ENCODE measurements at places on chromosomes 6 and 20.
A peak's percentile ranks its signal among the peaks of the same experiment; 100 is the strongest.

DNA sequence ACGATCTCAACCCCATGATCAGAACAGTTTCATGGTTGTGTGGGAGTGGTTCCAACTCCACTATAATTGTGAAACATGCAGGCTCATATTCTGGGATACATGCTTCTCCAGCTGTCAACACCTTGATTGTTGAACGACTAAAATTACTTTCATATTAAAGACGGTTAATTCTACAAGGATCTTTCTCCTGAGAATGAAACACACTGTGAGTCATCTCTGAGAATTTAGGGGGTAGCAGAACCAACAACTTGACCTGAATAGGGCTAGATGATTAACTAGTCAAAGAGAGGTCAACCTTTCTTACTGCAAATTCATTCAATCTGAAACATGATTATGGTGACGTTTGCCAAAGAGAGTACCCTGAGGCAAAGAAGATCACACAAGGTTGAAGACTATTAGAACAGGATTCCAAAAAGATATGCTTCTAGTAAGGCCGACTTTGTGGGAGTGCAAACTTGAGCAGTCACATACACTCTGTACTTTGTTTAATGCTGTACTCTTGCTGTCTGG, 175.2 kb upstream of the CITED2 start:
- DNase-seq, result no peak

GRCh38 chr20:39576771-39577170, 614.6 kb downstream of the DHX35 start:
- no peak for DNase-seq

DNA sequence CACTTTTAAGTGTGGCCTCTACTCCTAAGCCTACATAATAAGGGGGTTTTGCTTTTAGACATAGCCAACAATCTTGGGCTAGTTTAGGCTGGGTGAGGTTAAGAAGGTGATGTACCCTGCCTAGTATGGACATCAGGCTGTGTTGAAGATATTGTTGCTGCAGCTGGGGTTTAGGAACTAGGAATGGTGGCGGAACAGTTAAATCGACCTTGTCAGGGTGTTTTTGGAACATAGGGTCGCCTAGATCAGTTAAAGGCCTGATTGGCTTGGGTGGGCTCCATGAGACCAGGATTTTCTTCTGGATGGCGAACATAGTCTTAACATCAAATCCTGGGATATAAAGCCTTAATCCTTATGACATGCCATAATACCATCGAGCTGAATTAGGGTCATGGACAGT, 156.1 kb downstream of the TRIM27 start:
- no peak for DNase-seq

DNA sequence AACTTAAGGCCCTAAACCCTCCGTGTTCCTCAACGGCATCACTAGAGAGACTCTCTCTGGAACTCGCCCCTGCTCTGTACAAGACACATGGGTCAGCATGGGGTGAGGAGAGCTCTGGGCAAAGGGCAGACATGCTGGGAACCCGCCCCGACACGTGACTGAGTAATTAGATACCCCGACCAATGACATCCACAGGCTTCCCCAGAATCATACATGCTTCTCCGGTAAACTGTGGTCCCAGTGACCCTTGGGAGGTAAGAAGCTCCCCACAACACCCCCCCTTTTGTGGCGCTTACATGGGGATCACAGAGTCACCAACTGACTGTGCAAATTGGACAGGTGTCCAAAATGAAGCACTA, 31.7 kb upstream of the RPS6KA2 start:
- no peak for DNase-seq

DNA sequence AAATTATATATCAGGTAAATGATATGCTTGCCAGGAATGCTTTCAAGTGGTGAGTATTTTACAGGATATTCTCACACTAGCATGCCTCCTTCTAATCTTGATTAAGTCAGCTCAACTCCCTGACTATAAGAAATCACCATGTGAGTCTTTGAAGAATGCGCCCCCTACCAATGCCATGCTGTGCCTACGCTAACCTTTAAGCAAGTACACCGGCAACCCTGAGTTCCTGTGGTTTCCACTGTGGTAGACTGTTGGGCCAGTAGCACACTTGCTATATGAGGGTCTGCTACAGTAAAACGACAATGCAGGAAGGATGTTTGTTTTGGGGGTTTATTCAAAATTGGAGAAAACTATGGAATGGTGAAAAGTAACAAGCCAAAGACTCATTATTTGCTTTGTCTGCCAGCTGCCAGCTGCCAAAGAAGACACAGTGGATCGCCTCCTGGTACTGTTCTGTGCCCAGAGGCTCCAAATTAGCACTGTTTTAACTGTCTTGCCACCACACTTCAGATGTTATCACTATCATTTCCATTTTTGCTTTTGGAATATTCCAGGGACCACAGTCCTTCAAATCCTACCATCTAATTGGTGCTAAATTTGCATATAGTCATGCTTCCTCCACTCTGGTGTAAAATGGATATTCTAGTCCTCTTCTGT, 333.5 kb downstream of the RNGTT start:
- DNase-seq, result peak; percentile 3

- no peak for DNase-seq
Observed at GRCh38 chr6:73002588-73002987, 222.7 kb downstream of the KHDC1L start.

DNA sequence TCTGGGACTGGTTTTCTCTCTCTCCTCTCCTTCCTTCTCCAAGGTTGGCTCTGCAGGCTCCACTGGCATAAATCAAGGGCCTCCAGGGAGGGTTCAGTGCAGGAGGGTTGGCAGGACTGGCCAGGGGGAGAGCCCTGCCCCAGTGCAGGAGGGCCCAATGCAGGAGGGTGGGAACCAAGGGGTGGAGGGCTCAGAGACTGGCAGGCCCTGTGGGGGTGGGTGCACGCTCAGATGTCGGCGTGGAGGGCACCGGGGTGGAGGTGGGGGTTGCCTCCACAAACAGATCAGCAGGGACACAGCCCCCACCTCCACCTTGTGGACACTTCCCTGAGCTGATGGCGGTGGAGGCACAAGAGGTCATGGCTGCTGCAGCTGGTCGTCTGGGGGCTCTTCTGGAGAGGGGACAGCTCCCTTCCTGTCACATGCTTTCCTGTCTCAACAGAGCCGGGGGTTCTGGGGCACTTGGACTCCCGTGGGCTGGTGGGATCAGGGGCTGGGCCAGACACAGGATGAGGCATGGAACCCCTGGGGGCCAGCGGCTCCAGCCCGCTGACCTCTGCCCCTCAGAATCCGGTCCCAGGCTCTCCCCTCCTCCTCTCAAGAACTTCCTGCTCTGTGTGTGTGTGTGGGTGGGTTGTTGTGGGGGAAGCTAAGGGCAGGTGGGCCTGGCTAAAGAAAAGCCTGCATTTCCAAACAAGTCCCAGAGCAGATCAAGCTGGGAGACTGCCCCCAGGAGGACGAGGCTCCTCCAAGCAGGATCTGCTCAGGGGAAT, 2.7 kb upstream of the ABHD16B start:
- peak; percentile 51 for DNase-seq

GRCh38 chr20:10718661-10719060, 44.9 kb upstream of the JAG1 start:
- DNase-seq, result no peak

- no peak for DNase-seq
Observed at GRCh38 chr6:62466607-62467006, 180.6 kb upstream of the KHDRBS2 start.

GRCh38 chr20:50508171-50508755, 1.9 kb upstream of the PTPN1 start:
- DNase-seq, result no peak

DNA sequence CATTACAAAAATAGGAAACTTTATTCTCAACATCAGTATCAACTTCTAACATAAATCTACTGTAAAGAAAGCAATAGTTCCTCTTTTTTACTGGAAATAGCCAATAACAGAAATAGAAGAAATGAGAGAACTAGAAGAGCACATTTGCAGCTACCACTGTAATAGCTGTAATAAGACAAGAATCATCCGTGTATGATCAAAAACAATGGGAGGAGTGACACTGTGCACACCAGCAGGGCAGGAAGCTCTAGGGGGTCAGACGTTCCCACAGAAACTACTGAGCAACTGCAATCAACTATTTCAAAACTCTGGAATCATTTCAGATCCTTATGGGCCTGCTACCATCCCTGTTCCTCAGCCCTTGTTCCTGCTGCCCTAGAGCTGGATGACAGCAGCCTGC, 43.7 kb downstream of the NINL start:
- DNase-seq, result no peak

DNA sequence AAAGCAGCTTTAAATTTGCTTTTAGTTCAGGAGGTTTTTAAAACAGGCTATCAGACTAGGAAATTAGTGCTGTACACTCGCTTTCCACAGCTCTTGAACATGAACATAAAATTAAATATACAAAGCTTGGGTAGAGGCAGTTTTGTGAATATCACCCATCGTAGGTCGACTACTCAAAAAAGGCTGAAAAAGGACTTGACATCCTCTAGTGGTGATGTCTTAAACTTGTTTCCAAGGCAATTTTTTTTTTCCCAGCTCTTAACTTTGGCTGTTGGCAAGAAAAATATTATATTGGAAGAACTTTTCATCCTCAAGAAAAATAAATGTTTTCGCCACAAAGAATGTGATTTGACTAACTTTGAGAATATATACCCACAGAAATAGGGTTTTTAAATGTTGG, 2.9 kb downstream of the MAP7 start:
- DNase-seq, result no peak

GRCh38 chr6:73511796-73512195, 9.0 kb downstream of the EEF1A1 start:
- DNase-seq, result no peak

- DNase-seq, result no peak
Observed at GRCh38 chr6:53199156-53199555, 50.5 kb upstream of the GCM1 start.

DNA sequence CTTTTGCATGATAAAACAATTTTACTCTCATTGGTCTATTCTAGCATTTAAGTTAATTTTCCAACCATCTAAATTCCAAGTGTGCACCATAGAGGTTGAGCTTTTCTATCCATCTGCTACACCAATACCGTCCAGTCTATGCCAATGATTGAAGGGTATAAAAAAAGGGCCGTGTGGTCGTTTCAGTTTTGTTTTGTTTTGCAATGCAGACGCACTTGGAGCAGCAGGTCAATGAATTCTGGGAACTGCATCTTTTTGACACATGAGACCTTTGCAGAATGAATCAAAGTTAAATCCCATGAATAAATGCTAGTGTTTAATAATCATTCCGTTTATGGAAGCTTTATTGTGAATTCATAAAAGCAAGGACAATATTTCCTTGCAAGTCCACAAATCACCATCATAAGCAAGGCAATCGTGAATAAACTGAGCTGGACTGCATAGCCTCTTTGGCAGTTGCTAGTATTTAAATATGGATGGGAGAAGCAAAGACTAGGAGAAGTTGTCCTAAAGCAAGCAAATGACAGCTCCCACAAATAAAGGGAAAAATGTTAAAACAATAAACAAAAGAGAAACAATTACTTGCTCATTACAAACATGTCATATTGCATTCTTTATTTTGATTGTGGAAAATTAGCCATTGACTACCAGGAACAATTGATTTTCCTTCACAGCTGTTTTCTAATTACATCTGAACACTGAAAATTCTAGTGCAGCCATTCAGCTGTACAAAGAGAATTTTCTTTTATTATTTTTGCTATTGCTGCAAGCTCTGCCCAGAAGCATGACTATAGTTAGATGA, 649.7 kb upstream of the GJE1 start:
- no peak for DNase-seq

DNA sequence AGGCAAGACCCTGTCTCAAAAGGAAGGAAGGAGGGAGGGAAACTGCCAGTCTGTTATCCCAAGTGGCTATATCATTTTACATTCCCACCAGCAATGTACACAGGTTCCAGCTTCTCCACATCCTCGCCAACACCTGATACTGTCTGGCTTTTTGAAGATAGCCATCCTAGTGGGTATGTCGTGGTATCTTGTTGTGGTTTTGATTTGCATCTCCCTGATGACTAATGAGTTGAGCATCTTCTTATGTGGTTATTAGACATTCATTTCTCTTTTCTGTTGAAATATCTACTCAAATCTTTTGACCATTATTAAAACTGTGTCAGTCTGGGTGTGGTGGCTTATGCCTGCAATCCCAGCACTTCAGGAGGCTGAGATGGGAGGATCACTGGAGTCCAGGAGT, 47.9 kb upstream of the ARID1B start:
- no peak for DNase-seq

DNA sequence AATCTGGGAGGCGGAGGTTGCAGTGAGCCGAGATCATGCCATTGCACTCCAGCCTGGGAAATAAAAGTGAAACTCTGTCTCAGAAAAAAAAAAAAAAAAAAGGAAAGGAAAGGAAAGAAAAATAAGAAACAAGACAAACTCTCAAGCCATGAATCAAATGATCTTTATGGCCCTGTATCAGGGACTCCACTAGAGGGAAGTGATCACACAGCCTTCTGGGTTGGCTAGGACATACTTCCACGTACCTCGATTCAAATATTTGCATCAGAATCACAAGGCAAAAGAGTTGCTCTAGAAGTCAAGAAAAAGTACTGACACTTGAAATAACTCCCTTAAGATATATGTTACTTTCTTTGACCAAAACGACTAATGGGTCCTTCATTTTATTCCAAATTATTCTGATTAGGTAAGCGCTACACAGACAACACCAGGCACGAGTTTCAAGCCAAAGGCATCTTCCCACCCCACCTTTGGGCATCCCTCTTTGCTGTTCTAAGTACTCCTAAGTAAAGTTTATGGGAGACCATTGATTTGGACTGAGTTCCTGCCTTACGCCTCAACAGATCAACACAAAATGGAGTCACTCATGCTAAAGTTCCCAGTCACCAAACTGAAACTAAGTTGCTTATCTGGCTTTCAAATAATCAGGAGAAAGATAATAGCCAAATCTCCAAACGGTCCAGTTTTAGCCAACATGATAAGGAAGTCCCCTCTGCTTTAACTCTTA, 77.5 kb upstream of the NT5E start:
- DNase-seq, result no peak

DNA sequence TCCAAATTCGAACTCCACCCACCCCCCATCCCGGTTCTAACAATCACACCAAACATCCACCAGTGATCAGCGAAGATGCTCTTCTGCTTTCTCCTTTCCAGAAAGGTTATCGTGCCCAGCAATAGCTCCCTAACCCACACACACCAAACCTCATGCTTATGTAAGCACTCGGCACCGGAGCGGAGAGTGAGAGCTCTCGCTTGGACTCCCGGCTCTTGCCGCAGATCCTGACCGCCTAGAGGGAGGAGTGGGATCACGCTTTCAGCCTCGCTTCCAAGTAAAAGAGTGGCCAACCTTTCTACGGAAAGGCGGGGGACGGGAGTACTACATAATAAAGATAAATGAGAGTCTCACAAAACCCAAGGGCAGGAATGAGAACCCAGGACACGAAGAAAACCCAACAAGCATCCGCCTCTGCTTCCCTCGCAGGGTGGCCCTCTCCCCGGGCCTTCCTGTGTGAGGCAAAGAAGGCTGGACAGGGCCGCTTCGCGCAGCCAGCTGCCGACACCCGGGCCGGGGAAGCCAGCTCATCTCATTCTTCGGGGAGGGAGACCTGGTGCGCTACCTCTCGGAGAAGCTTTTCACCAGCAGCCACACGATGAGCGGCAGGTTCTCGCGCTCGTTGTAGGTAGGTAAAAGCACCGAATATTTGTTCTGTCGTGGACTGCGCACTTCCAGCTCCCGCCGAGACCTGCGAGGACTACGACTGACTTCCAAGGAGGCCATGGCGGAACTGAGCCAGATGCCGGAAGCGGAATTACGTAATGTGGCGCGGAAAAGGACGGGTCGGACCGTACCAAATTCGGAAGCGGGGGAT, at the start of gene DPM1:
Gene DPM1, minus strand, starts transcription at position 735 of the 817 bp plus-strand sequence. Its CDS starts 9 bp downstream, at position 726.
- DNase-seq, result no peak
